ENCODE measurements at places on chromosomes 6 and 20.

DNA sequence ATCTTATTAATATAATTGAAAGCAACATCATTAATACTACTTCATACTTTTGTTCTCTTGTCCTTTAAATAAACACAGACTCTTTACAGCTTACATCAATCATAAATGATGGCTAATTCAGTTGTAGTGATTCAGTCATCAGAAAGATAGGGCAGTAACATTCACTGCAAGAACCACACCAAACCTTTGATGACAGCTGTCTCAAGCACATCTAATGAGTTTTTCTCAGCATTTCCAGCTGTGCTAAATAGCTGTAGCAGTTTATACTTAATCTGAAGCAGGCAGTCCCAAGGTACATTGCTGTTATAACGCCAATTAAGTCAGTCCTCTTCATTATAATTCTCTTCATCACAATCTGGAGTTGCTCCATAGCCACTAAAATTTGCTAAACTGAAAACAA, 45.7 kb downstream of the PREP start:
- no peak for DNase-seq

GRCh38 chr6:138001750-138002349, 105.4 kb downstream of the PERP start:
- DNase-seq = peak; percentile 56

GRCh38 chr20:54103067-54103761, 32.8 kb upstream of the BCAS1 start:
- peak; percentile 78 for DNase-seq

DNA sequence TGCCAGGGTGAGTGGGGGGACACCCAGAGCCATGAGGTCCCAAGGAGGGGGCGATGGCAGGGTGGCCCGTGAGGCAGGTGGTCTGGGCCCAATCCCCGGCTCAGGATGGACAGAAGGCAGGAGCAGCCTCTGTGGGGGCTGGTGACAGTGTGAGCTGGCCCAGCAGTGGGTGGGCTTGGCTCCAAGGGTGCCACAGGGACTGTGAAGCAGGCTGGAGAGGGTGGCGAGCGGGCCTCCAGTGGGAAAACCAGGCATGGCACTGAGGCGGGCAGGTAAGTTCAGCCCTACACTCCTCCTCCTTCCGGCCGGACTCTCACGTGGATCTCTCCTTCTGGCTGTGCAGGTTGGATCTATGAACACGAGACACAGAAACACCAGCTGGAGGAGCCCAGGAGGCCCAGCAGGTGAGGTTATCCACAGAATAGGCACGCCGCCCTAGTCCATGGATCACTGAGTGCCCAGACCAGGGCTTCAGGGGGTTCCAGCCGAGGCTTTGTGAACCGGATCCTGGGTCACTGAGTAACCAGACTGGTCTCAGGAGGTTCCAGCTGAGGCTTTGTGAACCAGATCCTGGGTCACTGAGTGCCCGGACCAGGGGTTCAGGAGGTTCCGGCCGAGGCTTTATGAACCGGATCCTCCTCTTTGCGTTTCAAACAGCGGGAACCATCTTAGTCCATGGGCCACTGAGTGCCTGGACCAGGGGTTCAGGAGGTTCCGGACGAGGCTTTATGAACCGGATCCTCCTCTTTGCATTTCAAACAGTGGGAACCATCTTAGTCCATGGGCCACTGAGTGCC, 76.4 kb upstream of the BHLHE23 start:
- no peak for DNase-seq

DNA sequence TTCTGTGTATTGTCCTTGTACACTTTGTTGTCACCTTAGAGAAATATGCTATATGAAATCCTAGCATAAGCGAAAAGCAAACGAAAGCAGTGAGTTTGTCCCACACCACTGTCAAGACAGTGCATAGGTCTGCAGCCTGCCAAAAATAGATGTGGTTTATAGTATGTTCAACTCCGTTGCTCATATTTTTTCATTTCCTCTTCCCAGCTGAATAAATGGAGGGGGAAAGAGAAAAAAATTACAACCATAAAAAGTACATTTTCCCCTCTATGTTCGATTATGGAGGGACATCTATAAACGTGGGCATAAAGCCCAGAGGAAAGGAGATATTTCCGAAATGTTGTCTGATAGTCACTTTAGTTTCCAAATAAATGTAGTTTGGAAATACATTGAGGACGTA, 25.8 kb downstream of the PRL start:
- no peak for DNase-seq

GRCh38 chr6:83696674-83697073, 12.2 kb downstream of the SNAP91 start:
- peak; percentile 77 for DNase-seq
